ENCODE measurements at places on chromosomes 2 and 18.

DNA sequence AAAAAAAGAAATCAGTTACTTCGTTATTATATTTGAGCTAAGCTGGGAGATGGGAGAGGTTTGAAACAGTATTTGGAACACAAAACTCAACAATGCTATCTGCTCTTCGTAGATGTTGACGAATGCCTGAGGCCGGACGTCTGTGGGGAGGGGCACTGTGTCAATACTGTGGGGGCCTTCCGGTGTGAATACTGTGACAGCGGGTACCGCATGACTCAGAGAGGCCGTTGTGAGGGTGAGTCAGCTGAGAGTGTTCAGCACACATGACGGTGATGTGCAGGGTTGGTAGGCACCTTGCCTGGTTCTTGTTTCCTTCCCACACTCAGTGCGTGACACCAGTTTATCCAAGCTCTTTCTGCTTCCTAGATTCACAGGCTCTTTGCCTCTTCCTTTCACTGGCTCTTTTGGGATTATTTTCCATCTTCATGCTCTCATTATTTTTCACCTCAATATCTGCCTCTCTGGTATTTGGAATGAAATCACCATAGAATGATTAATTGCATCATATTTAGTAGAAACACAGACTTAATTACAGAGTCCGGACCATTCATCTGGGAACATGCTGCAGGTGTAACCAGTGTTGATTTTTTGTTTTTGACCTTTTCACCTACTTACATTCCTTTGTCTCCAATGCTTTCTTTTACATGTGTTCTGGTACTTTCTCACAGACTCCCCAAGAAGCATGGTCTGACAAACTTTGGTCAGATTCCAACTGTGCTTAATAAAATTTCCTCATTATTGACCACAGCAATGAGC, 200.6 kb upstream of the RASGRP3 start:
- no peak for DNase-seq

GRCh38 chr18:10010611-10011015, 96.8 kb downstream of the VAPA start:
- no peak for DNase-seq

- no peak for DNase-seq
Measured at GRCh38 chr2:212905640-212906201, 245.7 kb downstream of the IKZF2 start.

- no peak for DNase-seq
Measured at GRCh38 chr18:41761333-41762018, 193.6 kb upstream of the PIK3C3 start.

- no peak for DNase-seq
Measured at GRCh38 chr2:187775196-187775595, 221.0 kb upstream of the TFPI start.

Measured in NCI-H1105 (cell line).